Cerebellum (tissue), 4 donors: ENCODE measurements at places on chromosomes 16 and 17.
A peak's percentile ranks its signal among the peaks of the same experiment; 100 is the strongest.

DNA sequence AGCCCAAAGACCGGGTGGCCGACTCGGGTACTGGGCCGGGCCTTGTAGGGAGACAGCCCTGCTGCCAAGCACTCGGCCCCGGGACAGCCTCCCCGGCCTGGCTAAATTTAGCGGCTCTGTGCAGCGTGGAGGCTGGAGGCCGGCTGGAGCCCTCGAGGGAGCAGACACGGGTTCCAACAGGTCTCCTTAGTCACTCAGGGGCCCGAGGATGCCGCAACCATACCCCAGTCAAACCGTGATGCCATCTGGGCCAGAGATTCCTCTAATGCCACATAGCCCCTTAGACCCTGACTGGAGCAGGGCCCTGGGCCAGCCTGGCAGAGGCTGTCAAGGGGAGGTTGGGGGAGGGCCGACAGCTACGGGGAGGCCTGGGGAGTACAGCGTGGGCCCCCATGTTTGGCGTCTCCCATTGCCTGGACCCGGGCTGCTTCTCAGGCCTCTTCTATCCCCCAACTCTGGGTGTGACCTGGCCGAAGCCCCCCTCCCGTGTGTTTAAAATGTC lies 2.9 kb upstream of the P2RX1 start:
- DNase-seq = no peak

DNA sequence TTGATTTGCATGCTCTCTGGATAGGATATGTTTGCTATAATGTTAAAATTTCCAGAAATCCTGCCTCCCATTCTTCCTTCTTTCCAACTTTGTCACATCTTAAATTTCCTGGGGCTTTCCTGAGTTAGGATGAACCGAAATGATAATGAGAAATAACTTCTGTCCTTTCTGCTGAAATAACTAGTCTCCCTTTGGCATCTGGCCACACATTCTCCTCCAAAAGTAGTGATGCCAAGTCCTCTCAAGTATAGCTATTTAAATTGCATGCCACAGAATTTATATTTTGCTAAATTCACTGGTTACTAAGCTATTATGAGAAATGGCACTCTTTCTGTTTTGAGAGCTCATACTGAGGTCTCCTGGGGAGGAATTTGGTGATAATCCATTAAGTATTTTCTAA lies 30.6 kb downstream of the FAM20A start:
- no peak for DNase-seq

GRCh38 chr17:45127548-45128300 lies 4.6 kb downstream of the PLCD3 start:
- DNase-seq = no peak

- DNase-seq = no peak
Measured at GRCh38 chr16:9334103-9334502, 242.7 kb downstream of the HAPSTR1 start.

DNA sequence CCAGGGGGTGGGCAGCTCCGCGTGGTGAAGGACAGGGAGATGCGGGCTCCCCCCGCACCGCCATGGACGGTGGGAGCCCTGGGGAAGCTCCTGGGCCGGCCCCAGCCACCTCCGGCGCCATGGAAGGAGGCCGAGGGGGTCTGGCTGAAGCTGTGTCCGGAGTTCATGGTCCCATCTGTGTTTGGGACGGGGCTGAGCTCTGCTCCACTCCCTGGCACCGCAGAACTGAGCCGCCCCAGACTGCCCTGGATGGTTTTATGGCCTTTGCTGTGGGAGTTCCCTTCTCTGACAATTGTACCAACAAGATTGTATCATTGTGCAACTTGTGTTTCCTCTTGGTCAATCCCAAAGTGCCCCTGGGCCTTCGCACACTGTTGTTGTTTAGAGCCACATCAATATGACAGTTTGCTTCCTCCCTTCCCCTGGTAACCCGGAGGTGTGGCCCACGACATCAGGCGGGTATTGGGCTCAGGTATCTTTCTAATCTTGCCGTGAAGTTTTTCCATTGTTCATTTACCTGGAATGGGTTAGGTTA lies 942 bp downstream of the KRT23 start:
- DNase-seq = no peak

GRCh38 chr17:79777120-79777893 lies 641 bp upstream of the CBX2 start:
- no peak for DNase-seq

DNA sequence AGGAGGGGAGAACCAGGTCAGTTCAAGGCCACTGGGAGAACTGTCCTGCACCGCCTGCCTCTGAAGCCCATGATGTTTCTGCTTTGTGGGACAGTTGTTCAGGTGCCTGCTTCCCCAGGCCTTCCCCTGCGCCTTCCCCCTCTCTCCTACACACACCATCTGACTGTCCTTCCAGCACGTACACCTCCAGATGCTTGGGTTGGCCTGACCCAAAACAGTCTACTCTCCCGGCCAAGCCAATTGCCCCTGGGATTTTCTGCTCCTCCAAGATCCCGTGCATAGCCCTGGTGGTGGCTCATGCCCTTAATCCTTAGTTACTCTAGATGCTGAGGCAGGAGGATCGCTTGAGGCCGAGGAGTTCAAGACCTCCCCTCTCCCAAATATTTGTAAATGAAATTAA lies 684 bp upstream of the RSAD1 start:
- no peak for DNase-seq

DNA sequence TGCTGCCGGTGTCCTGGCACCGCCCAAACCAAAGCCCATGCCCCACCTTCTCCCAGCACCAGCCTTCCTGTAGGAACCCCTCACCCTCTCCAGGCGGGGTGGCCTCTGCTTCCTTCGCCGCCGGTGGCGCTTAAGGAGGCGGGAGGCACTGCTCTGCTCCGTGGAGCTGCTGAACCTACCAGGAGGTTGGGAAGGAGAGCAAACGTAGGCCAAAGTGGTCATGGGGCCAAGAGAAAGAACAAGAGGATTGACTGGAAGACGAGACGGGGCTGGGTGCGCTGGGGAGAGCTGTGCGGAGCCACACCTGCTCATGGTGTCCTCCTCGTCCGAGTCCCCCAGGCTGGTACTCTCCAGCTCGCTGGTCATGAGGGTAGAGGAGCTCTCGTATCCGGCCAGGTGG lies 4.8 kb downstream of the DVL2 start:
- no peak for DNase-seq

DNA sequence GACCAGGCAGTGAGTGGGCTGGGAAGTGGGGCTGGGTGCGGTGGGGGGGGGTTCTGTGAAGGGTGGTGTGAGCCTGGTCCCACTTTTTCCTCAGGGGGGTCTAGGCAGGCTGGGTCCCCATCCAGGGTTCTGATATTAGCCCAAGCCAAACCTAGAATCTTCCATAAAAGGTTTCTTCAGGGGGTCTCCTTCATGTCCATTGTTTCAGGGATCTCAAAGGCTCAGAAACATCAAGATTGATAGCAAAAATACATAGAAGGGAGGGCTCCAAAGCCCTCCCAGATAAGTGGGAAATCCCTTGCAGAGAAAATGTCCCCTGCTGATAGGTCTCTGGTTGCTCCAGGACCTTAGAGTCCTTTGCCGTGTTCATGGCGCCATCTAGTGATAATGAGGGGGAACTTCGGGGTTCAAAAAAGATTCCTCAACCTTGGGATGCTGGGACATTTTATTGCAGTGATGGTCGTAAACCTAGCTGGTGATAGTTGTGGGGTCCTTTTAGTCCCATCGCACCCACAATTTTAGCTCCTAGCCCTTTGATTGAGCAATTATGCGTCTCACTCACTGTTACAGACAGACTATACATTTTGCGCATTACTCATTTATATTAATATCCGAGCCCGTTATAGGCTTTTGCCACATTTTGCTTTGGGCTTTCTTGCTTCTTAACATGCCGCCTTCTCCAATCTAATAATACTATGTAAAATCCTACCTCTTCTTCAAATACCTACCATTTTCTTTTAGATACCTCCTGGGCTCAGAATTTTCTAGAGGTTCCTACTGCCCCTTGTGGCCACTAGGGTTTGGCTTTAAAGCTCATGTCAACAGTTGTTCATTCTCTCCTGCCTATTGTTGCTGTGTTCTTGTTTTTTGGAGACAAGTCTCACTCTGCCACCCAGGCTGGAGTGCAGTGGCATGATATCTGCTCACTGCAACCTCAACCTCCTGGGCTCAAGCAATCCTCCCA lies 35.1 kb downstream of the IGF2BP1 start:
- DNase-seq = peak; percentile 28

DNA sequence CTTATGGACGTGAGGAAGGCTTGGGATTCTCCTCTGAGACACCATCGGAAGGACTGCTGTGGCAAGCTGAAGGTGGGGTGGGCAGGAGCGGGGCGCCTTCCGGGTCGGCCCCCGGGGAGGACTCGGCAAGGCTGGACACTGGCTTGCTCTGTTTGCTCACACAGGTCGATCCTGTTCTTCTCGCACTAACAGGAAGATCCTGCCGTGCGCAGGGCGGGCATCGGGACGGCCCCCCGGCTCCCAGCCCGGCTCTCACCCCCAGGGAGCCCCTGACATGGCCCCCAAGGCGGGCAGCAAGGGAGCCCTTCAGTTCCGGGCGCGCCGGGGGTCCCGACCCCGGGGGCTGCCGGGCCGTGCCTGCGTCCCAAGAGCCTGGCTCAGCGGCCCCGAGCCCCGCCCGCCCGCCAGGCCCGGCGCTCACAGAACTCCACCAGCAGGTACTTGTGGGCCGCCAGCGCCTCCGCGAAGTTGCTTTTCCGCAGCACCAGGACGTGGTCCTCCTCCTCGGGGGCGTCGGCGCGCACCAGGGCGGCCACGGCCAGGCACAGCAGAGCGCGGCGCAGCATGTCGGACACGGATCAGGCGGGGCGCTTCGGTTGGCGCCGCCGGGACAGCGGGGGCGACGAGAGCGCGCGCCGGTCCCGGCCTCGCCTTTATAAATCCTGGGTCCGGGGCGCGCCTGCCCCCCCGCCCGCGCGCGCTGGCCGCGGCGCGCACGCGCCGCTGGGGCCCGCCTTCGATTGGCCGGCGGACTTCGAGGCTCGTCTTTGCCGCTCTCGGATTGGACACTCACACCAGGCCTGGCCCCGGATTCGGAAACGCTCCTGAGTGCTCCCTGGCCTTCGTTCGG lies at the start of gene P4HB:
Gene P4HB (minus strand): TSS at position 630 of the 850 bp plus-strand sequence. CDS start 64 bp downstream, at position 566.
- DNase-seq = no peak

GRCh38 chr16:72051818-72052217 lies 2.5 kb upstream of the HP start:
- no peak for DNase-seq

- no peak for DNase-seq
Measured at GRCh38 chr17:18257268-18257981, 1.1 kb downstream of the FLII start.

DNA sequence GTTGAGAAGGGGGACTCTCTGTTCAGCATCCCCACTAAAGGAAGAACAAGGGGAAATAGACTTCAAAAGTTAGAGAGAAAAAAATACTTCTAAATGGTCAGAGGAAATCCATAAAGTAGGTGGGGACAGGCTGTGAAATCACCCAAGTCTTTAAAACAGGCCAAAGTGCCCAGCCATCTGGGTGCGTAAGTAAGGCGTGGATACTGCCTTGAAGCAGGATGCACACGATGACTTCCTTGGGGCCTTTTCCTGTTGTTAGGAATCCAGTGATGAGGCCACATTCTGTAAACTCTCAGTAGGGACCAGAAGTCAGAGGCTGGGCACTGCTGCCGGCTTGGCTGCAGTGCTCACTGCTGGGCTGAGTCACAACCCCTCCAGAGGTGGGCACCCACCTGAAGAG lies 9.2 kb downstream of the AXIN2 start:
- DNase-seq = no peak

- DNase-seq = no peak
Measured at GRCh38 chr16:24953306-24953705, 61.9 kb downstream of the ARHGAP17 start.

DNA sequence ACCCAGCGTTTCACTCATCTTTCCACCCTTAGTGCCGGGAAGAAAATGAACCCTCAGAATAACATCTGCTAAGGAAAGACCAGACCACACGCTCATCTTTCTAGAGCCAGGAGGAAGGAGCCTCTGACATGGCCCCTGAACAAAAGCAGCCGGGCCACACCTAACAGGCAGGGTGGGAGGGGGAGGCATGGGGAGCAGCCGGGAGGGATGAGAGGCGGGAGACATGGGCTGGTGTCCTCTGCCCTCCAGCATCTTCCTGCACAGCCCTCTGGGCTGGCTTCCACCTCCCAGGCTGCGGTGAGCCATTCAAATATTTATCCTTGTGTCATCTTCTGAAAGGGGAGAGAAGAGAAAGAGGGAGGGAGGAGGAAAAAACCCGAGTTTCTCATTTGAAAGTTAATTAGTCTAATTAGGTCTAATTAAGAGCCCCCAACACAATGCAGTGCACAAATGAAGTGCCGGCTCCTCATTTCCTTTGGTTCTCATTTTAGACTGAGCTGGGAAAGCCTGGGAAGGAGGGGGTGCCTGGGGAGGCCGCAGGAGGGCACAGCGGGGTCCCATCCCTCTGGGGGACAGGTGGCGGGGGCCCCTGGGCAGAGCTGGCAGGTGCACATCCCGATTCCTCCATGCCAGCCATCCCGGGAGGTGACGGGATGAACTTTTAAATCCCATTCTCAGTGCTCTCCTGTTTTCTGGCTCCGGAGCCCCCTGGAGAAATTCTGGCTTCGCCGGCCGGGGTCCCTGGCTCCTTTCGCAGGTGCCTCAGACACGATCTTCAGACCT lies 90.5 kb downstream of the ENGASE start:
- no peak for DNase-seq

- no peak for DNase-seq
Measured at GRCh38 chr17:76805319-76805718, 62.9 kb upstream of the MGAT5B start.

GRCh38 chr16:12898551-12898950 lies 2.8 kb upstream of the SHISA9 start:
- no peak for DNase-seq

DNA sequence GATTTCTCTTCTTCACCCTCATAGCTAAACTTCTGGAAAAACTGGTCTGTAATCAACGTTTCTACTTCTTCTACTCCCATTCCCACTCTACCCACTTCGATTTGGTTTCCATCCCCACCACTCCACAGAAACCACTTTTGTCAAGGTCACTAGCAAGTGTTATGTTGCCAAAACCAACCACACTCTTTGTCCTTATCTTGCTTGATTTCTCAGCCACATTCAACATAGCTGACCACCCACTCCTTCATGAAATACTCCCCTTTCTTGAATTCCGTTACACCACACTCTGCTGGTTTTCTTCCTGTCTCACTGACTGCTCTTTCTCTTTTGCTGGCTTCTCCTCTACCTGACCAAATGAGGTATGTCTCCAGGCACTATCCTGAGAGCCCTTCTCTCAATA lies 11.9 kb downstream of the IKZF3 start:
- DNase-seq = no peak

GRCh38 chr17:35731917-35732805 lies 722 bp downstream of the RASL10B start:
- no peak for DNase-seq

GRCh38 chr17:7803981-7804380 lies 30.0 kb upstream of the KDM6B start:
- DNase-seq = peak; percentile 20

DNA sequence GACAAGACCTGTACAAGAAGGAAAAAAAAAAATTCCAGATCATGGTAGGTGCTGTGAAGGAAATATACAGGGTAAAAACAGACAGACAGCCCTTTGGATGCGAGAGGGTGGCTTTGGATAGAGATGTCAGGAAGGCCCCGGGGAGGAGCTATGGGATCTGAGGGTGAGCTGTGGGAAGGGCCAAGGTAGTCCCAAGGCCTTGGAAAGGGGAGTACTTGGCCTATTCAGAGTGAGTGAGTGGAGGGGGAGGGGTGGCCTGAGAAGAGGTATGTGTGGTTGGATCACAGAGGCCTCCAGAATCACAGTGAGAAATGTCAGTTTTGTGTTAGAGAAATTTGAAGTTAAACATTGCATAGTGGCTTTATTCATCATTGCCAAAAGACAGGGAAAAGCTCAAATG lies 31.2 kb upstream of the AKTIP start:
- no peak for DNase-seq

- no peak for DNase-seq
Measured at GRCh38 chr16:57422026-57422944, 17.7 kb downstream of the CCL17 start.

GRCh38 chr17:30172560-30172959 lies 55.9 kb downstream of the NSRP1 start:
- DNase-seq = no peak
